ENCODE measurements at places on chromosomes 7 and 10.

- no peak for DNase-seq
Observed at GRCh38 chr10:28833313-28833712, 156.0 kb downstream of the BAMBI start.

- peak; percentile 70 for DNase-seq
Observed at GRCh38 chr10:59234816-59235429, 58.5 kb downstream of the PHYHIPL start.

DNA sequence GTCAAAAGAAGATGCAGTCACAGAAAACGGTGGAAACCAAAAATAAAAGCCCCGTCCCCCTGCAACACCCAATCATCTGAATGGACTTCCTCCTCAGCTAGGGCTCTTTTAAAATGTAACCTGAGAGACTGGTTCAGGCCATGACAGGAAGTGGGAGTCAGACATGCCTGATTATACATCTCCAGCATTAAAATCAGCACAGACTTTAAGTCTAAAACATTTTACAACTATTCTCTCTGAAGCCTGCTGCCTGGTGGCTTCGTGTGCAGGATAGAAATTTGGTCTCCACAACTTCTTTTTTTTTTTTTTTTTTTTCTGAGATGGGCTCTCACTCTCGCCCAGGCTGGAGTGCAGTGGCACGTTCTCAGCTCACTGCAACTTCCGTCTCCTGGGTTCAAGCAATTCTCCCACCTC is 30.3 kb downstream of the HACD1 start:
- peak; percentile 69 for DNase-seq

GRCh38 chr10:72243822-72244437 is 27.9 kb upstream of the ASCC1 start:
- peak; percentile 43 for DNase-seq

- no peak for DNase-seq
Observed at GRCh38 chr7:11182736-11183135, 209.1 kb downstream of the PHF14 start.

GRCh38 chr10:46266306-46266985 is 20.4 kb upstream of the ANTXRL start:
- no peak for DNase-seq

DNA sequence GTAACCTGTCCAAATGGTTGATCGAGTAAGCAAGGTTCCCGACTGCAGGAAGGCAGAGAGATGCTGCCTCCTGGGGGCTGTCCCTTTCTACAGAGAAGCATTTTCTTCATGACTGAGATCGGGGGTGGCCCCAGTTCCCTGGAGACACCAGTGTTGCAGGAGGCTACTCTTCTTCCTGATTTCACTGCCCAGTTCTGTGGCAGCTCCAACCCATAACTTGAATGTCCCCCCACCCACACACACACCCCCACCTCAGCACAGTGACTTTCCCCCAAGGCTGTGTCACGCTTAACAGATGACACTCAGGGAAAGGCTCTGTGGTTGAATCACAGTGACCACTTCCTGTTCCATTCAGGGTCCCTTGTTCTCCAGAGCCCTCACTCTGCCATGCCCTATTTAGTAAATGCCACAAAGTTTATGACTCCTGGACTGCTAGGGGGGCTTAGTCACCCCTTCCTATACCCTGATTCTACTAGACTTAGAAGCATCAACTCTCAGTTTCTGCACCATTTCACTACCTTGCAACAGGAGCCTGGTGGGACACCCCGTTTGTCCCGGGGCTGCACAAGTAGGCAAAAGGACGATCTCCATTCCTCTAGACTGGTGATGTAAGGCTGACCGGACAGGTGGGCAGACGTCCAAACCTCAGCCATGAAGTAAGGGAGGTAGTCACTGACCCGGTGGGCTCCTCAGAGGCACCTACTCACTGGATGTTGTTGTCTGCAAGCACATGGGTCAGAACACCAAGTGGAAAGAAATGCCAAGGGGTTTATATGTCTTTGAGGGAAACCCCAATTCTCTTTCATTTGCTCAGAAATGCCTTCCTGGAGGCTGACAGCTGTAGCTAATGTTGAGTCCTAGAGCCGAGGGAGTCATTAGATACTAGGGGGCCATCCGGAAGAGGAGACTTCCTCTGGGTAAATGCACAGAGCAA is 31.3 kb upstream of the SMC3 start:
- DNase-seq = peak; percentile 89

- DNase-seq = no peak
Observed at GRCh38 chr7:139946533-139946932, 116.2 kb downstream of the PARP12 start.

DNA sequence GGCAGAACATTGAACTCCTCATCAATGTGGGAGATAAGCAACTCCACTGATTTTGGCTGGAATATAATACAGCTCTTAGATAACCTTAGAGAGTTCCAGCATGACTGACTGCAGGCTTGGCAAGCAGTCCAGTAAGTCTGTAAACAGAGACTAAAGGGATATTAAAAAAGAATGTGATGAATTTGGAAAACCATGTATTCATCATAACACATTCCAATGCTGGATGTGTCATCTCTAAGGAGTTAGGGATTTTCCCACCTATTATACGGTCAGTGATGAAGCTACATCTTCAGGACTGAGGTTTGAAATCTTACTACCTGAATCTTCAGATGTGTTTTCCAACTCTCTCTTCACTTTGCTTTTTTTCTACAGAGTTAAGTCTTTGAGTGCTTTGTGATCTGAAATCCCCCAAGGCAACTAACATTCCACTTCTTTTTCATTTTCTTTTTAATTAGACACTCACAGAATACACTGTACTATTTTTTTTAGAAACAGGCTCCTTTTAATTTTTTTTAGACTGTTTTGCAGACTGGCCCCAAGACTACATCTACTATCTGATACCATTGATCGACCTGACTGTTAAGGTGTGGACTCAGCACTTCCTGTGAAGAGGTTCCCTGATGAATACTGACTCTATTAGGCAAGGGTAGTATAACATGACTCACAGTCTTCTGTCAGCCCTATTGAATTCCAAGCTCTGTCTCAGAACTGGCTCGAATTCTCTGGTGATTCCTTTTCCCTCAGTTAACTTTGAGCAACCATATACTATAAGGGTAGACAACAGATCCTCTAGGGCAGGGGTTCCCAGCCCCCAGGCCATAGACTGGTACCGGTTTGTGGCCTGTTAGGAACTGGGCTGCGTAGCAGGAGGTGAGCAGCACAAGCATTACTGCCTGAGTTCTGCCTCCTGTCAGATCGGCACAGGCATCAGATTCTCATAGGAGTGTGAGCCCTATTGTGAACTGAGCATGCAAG is 678.2 kb downstream of the GRM8 start:
- DNase-seq = peak; percentile 3

GRCh38 chr7:110885474-110885873 is 205.5 kb upstream of the LRRN3 start:
- no peak for DNase-seq

GRCh38 chr10:3754727-3755439 is 30.1 kb downstream of the KLF6 start:
- no peak for DNase-seq

- DNase-seq = no peak
Observed at GRCh38 chr7:135991906-135992305, 14.7 kb upstream of the MTPN start.

DNA sequence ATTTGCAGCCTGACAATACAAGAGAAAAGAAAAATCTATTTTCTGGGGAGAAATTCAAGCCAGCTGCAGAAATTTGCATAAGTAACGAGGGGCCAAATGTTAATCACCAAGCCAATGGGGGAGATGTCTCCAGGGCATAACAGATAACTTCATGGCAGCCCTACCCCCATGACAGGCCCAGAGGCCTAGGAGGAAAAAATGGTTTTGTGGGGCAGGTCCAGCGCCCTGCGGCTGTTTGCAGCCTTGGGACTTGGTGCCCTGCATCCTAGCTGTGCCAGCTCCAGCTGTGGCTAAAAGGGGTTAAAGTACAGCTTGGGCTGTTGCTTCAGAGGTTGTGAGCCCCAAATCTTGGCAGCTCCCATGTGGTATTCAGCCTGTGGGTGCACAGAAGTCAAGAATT is 54.3 kb downstream of the VIM start:
- DNase-seq = no peak

DNA sequence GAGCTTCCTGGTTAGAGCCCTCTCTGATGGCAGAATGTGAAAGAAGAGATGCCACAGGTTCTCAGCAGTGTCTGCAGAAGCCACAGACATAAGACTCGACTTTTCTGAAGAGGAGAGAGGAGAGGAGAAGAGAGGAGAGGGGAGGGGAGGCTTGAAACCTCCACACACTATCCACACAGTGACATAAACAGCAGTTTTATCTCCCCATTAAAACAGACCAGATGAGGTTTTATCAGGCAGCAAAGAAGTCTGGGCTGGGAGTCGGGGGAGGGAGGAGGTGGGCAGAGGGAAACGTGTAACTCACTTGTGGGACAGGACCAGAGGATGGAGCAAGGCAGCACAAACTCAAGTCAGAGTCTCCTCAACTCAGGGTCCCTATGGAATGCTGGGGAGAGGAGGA is 76.5 kb downstream of the XPNPEP1 start:
- no peak for DNase-seq

DNA sequence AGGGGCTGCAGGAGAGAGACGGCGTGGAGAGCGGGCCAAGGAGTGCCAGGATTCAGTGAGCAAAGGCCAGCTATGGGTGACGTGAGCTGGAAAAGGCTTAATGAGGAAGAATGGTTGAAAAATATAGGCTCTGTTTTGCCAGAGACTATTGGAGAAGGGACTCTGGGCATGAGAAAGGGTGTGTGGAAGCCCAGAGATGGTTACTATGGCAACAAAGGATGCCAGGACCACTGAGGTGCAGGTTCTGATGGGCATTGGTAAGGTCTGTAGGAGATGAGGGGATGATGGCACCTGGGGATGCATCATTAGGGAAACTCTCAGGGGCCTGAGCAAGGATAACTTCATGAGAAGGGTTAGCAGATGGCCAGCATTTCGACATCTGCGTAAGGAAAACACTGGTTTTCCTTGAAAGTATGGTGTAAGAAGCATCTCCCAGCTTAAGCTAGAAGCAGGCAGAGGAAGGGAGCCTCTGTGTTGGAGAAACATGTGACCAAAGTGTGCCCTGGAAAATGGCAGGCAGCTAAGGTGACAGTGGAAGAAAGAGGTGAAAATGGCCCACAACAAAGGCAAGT is 21.6 kb upstream of the FAM180A start:
- DNase-seq = no peak

GRCh38 chr7:107039199-107039900 is 5.2 kb upstream of the PRKAR2B start:
- DNase-seq = no peak

- no peak for DNase-seq
Observed at GRCh38 chr7:156818133-156818532, 74.8 kb downstream of the LMBR1 start.

- DNase-seq = no peak
Observed at GRCh38 chr7:27064159-27064558, 31.6 kb downstream of the HOXA1 start.
